ENCODE measurements at places on chromosomes 4 and X.

DNA sequence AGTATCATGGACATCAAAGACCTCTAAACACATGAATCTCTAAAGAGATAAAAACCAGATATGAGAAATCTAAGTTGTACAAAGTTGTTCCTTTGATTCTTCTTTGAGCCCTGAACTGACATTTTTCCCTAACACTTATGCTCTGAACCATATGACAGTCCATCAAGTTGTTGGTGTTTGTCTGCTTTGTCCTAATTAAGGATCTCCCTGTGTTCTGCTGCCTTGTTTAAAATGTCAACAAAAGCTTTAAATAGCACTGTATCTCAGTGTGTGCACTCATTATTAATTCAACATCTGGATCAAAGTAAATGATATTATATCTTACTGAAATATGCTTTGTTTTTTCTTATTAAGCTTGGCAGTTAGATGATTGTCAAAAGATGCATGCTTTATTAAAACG lies 321.8 kb downstream of the MAPK10 start:
- DNase-seq: no peak

DNA sequence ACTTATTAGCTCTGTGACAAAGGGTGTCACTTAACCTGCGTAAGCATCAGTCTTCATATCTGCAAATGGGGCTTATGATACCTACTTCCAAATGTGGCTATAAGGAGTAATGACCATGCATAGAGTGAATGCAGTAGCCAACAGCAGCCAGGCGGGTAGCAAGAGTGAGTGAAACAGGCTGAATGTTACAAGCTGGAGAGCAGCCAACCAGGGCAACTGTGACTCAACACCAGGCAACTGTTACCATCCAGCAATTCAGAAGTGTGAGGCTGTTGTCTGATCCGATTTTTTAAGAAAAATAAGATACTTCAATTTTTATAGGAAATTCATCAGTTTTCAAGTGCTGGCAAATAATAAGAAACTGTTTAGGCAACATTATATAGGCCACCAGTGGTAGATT lies 270.2 kb upstream of the TAPT1 start:
- DNase-seq: no peak

DNA sequence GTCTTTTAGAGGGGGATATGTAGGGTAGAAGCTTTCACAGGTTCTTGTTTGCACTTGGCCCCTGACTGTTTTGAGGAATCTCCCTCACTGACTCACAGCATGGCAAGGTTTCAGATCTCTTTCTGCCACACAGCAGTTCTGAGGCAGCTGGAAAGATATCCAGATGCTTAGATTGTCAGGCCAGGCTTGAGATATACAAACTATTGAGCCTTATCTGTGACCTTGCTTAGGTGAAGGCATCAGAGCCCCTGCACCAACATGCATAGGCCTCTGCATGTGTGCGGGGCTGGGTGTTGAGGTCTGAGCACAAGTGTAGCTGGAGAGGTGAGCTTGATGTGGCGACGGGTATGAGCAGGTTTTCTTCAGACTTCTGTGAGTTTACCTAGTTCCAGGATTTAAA lies 80.9 kb upstream of the MSANTD1 start:
- DNase-seq: no peak

DNA sequence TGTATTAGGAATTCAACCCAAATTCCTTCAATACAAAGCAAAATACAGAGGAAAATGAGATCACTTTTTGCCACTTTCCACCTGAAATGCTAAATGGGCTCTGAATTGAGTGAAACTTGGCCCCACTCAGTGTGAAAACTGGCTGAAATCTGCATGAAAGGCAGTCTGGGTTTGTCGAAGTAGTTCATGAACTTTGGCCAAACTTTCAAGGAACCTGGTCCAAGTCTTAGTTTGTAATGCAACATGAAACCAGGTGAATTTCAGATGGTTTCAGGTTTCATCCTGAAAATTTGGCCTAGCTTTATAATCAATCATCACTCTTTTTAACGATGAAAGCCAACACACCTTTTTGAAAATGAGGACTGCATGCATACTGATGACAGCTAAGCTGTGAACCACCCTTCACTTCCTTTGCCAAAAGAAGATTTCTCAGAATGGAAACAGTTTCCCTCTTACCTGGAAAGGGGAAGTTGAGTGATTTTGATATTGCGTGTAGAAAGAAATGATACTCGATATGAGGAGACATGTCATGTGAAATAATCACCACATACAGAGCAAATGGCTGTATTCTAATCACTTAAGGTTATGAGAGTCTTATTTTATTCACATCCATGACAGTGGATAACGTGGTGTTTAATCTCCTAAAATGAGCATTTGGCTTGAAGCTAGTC lies 209.9 kb upstream of the ETNPPL start:
- no peak for DNase-seq

GRCh38 chr4:11791797-11792196 lies 363.1 kb upstream of the HS3ST1 start:
- no peak for DNase-seq

DNA sequence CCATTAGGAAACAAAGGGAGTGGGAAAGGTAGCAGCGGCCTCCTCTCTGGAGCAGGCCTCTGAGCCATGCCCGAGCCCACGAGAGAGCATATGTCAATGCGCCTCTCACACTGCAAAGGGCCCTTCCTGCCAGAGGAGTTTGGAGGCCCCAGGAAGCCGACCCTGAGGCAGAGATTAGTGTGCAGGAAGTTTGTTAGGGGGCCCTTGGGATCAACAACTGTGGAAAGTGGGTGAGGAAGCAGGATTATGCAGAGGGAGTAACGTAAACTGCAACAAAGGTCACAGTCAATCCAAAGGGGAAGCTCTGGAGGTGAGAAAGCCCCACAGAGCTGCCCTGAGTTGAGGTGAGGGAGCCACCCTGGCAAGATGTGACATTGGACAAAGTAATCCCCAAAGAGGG lies 17.4 kb downstream of the RTL5 start:
- no peak for DNase-seq

DNA sequence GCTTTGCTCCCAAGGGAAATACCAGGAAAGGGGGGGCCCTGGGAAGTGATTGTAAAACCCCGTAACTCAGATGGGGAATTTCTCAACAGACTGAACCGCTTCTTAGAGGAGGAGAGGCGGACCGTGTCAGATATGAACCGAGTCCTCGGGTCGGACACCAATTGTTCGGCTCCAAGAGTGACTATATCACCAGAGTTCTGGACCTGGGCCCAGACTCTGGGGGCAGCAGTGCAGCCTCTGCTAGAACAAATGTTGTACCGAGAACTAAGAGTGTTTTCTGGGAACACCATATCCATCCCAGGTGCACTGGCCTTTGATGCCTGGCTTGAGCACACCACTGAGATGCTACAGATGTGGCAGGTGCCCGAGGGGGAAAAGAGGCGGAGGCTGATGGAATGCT lies 1.0 kb downstream of the PNMA3 start:
- no peak for DNase-seq

DNA sequence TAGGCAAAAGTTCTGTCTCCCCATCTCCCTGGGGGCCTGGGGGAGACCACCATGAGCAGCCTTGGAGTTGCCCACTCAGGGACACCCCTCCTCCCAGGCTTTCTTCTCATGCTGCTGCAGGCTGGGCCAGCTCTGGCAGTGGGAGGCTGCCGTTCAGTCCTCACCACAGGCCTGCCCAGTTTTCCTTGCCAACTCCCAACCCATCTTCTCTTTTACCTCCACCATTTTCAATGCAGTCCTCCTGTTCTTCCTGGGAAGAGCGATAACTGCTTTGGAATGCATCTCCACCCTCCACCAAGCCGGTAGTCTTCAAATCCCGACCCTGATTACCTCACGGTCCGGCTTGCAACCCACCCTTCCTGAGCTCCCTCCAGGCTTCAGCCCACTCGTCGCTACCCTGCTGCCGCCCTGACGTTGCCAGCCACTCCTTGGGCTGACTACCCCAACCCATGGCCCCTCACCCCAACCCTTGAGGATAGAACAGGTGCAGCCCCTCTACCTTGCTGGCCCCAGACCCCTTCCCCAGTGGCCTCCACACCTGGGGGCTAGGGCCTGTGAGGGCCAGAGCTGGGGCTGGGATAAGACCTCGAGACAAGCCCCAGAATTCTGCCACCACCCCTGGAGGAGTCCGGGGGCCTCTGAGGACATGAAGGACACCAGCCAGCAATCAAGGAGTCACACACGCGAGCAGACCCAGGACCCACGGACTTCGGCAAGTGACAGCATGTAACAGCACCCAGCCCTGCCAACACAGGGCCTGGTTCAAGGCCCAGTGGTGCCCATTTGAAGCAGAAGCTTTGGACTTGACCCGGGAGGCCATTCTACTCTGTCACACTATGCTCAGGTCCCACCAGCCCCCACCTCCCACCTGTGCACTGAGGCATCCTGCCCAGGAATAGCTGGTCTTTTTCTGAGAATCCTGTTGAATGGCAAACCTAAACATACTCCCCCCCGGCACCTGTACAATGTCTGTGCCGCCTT lies 9.2 kb downstream of the WDR1 start:
- DNase-seq: no peak

DNA sequence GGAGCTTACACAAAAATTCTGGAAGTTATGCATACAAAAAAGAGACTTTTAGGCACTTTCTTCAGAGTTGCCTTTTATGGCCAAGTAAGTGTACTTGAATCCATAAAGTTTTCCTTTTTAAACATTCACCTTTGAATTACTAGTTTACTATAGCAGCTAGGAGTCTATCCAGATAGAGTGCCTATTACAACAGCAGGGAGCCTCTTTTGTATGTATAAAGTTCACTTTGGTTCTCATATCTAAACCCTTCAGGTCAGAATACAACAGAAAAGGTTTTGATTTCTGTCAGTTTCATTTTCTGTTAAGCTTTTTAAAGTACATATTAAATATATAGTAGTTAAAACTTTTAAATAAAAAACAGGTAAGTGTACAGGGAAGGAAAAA lies 51.4 kb upstream of the IL13RA1 start:
- DNase-seq: no peak

DNA sequence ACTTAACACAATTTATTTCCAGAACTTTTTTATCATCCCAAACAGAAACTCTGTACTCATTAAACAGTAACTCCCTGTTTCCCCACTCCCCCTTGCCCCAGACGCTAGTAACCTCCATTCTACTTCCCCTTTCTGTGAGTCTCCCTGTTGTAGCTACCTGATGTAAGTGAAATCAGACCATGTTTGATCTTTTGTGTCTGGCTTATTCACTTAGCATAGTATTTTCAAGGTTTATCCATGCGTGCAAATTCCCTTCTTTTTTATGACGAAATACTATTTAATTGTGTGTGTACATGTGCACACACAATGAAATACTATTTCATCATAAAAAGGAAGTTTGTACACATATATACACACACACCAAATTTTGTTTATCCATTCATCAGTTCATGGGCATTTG lies 5.2 kb downstream of the PKD2 start:
- DNase-seq: no peak

GRCh38 chr4:30696191-30696590 lies 24.0 kb upstream of the PCDH7 start:
- no peak for DNase-seq

DNA sequence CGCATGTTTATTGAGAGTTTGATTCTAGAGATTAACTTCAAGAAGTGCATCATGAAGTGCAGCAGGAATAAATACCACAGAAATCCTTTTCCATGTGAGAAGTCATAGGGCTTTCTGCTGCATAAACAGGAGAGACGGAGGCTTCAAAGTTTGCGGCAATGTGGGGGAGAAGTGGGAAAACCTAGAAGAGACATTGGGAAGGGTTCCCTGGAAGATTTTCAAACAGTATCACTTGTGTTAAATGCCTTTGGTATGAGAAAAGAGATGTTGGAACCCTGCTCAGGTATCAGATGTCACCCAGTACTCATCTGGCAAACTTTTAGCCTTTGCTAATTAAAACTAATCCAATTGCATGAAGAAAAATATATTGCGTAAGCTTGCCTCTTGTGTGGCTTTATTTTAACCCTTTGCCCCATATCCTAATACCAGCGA lies 15.4 kb downstream of the NHS start:
- no peak for DNase-seq

DNA sequence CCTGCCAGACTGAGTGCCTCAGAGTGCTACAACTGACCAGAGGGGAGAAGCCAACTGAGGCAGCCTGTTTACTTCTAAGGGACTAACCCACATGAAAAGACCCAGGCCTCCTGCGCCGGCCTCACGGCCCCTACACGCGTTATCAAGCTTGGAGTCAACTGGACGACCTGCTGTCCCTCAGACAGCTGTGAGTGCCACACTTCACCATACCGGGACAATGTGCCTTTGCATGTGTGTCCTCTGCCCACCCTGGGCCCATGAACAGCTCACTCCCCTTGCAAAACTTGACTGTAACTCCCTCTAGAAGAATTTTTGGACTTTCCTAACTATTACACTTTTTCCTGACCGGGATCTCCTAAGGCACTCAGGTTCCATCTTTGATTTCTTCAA lies 1.8 kb downstream of the NOP14 start:
- DNase-seq: no peak

- DNase-seq: no peak
Measured at GRCh38 chr4:24775032-24775605, 20.3 kb upstream of the SOD3 start.

DNA sequence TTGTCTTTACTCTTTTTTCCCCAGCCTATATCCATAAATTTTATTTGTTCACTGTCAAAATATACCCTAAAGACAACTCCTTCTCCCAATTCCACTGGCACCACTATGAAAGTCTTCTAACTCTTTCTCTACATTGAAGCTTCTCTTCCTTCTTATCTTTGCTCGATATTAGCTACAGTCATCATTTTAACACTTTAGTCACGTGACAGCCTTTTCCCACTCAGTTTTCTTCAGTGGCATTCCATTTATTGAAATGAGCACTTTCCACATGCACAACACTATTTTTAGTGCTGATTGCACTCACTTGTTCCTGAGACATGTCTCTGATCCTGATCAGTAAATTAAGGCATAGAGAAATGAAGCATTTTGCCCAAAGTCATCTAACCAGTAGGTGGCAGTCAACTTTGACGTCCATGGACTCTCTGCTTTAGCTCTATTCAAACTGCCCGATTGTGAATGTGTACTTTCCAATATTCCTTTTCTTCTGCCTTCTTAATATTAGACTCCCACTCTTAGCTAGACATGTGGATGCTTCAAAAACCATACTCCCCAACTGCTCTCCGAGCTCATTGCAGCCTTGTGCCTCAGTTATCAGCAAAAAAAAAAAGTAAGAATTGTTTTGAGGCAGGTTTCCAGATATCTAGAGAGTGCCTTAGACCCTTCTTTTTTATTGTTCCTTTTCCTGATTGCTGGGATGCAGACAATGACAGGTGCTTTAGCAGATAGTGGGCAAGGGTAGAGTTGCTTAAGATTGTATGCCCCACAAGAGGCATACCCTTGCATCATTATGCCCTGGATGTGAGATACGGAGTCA lies 394.4 kb upstream of the ADGRL3 start:
- no peak for DNase-seq

DNA sequence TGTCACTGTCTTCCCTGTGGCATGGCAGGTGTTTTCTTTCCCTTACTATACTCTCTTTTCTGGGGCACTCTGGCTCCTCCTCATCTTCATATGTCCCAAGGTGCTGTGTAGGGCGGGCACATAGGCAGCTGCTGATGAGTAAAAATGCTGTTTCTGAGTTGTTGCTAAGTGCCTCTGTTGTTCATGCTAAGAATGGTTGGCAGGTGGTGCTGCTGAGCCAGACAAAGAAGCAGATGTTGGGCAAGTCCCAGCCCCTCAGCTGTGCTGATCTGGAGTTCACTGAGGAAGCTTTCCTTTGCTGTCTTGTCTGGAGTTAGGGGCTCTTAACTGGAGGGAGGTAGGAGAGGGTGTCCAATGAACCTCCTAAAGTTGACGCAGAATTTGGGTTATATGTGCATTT lies 40.6 kb downstream of the HADH start:
- peak; percentile 15 for DNase-seq

GRCh38 chrX:135596495-135596894 lies 76.0 kb downstream of the INTS6L start:
- peak; percentile 6 for DNase-seq
